ENCODE measurements at places on chromosomes 1 and 21.

DNA sequence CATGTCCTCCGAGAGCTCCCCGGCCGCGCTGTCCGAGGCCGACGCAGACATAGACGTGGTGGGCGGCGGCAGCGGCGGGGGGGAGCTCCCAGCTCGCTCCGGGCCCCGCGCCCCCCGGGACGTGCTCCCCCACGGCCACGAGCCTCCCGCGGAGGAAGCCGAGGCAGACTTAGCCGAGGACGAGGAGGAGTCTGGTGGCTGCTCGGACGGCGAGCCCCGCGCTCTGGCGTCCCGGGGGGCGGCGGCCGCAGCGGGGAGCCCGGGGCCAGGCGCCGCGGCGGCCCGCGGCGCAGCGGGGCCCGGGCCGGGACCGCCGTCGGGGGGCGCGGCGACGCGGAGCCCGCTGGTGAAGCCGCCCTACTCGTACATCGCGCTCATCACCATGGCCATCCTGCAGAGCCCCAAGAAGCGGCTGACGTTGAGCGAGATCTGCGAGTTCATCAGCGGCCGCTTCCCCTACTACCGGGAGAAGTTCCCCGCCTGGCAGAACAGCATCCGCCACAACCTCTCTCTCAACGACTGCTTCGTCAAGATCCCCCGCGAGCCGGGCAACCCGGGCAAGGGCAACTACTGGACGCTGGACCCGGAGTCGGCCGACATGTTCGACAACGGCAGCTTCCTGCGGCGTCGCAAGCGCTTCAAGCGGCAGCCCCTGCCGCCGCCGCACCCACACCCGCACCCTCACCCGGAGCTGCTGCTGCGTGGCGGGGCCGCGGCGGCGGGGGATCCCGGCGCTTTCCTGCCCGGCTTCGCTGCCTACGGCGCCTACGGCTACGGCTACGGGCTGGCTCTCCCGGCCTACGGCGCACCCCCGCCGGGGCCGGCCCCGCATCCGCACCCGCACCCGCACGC lies 547 bp downstream of the FOXD2 start:
- no peak for DNase-seq

- DNase-seq = no peak
Observed at GRCh38 chr1:234561319-234561718, 48.7 kb downstream of the IRF2BP2 start.

- DNase-seq = no peak
Observed at GRCh38 chr1:157958263-157958662, 35.2 kb upstream of the KIRREL1 start.

DNA sequence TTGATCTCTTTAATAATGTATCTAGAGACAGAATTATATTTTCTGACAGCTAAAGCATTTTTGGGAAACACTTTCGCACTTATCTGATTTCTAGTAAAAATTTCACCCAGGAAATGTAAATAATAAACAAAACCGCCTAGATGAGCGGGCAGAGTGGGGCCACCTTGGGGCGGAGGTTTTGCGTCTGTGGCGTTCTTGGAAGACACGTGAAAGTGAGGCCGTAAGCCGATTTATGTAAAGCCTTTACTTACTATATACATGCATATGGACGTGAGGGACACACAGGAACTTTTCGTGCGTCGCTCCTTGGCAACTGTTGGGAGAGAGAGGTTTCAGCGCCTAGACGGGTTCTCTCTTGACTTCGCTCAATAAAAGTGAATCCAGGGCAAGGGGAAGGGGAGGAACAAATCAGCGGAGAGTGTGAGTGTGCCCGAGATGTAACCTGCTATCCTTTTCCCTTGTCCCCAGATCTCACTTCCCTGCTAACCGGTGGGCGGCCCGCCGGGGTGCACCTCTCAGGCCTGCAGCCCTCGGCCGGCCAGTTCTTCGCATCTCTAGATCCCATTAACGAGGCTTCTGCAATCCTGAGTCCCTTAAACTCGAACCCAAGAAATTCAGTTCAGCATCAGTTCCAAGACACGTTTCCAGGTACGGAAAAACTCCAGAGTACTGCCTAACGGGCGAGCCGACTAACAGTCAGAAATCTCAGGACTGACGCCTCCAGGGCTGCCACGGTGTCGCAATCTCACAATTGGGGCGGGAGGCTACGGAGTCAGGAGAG lies 1.7 kb downstream of the HLX start:
- DNase-seq = no peak

DNA sequence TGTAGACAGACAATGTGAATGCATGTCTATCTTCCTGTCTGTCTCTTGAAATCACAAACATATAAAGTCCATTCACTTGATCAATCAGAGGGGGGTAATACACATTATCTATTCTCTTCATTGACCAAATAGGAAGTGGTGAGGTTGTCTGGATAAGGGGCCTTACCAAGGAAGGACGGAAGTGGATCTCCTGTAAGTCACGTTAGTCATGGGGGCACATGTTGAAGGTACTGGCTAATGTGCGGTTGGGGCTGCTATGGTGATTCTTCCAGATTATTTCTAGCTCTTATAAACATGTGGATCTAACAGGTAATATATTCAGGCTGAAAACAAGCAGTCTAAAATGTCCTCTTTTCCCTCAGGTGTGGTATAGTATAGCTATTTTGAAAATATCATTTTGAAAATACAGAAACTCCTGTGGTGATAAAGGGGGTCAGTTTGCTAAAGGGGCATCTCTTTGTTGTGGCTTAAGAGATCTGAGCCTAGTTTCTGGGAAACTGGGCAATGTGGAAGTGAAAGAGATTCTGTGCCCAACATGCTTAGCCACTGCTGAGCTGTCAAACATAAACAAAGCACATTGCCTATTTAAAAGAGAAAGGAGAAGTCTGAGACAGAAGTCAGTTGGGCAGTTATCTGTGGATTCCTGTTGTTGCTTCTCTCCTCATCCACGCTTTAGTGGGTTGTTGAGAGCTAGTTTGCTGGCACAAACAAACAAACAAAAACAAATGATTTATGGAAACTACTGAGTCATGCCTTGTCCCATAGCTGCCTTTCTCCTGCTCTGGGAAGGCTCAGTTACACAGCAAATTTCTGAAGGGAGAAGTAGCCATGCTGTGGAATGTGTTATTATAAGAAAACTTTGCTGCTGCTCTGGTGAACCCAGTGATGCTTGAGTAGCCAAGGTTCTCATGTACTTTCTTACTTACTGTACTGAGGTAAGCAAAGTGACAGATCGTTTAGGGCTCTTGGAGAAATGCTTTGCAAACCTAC lies 166.9 kb downstream of the HLX start:
- peak; percentile 92 for DNase-seq

DNA sequence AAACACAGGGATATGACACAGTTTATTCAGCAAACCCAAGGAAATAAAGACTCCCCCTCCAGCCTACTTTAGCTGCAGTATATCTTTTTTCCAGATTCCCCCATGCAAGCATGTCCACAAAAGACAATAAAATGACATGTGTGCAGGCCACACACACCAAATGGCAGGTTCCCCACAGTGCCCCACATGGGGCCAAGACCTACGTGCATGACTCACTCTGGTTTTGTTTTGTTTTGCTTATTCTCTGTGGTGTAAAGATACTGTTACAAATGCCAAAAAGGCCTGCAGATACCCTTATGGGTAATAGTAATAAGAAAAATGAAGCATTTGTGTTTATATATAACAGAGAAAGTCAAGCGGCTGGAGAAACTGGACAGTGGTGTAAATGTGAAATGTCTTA lies 71.6 kb downstream of the RD3 start:
- no peak for DNase-seq

- DNase-seq = no peak
Observed at GRCh38 chr1:244841273-244841927, 5.9 kb downstream of the COX20 start.

DNA sequence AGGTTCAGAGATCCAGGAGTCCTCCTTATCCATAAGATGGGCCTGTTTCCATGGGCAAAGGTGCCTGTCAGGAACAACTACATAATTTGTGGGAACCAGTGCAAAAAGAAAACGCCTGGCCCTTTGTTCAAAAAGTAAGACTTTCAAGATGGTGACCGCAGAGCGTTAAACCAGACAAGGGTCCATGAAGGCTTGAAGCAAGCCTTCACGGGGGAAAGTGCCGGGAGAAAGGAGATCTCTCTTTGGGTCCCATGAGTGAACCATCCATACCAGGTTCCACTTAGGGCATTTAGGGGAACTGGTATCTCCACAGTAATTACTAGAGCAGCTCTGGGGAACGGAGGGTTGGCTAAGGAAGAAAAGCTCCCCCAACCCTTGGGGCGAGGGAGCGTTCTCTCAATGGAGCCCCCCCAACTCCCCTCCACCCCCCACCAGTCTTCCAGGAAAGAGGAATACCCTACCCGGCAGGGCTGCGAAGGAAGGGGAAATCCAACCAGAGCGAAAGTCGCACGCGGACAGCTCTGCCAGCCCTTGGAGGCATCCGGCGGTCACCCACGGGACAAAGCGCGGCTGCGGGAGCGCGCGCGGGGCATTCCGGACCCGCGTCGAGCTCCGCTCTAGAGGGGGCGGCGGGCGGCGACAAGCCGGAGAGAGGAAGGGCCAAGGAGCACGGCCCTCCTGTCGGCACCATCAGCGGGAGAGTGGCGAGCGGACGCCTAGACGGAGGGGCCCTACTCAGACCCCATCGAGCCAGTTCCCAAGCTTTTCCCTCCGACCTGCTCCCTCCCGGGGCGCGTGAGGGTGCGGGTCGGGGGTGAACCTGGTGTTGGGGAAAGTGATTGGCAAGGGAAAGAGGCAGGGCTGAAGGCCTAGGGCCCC lies 687 bp upstream of the RASSF5 start:
- no peak for DNase-seq

GRCh38 chr1:215219372-215219771 lies 136.8 kb downstream of the KCNK2 start:
- no peak for DNase-seq

DNA sequence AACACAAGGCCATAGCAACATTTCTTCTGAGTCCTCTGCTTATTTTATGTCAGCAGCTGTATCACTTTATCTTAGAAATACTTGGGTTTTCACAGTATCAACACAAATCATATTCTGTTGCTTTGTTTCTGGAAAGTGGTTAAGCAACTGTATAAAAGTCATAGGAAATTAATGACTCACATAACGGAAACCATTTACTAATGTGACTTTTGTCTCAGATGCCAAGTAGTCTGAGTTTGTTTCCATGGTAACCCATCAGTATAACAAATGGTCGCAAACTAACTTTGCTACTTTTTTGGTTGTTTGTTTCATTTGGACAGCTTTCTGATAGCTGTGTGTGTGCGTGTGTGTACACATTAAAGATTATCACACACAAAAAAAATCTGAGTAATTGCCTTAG lies 31.1 kb downstream of the EEIG2 start:
- no peak for DNase-seq

DNA sequence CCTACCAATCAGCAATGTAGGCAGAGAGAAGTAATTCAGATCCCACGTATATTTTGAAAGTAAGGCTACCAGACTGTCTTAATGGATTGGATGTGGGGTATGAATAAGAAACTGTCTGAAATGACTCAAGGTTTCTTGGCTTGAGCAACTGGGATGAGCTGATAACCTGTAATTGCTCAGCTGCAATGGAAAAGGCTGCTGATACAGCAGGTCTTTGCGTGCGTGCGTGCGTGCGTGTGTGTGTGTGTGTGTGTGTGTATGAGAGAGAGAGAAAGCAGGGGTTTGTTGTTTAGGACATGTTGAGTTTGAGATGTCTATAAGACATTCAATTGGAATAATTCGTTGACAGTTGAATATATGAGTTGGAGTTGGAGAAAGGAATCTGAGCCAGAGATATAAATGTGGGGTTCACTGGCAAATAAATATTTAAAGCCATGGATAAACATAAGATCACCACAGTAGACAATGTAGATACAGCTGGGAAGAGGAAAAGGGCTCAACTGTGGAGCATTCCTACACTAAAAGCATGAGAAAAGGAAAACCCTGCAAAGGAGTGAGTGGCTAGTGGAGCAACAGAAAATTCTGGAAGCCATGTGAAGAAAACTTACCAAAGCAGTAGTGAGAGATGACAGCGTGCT lies 72.9 kb downstream of the UCHL5 start:
- no peak for DNase-seq

GRCh38 chr1:78464449-78464891 lies 26.3 kb upstream of the PTGFR start:
- DNase-seq = no peak

GRCh38 chr21:45962531-45963231 lies 18.9 kb upstream of the COL6A1 start:
- DNase-seq = no peak

DNA sequence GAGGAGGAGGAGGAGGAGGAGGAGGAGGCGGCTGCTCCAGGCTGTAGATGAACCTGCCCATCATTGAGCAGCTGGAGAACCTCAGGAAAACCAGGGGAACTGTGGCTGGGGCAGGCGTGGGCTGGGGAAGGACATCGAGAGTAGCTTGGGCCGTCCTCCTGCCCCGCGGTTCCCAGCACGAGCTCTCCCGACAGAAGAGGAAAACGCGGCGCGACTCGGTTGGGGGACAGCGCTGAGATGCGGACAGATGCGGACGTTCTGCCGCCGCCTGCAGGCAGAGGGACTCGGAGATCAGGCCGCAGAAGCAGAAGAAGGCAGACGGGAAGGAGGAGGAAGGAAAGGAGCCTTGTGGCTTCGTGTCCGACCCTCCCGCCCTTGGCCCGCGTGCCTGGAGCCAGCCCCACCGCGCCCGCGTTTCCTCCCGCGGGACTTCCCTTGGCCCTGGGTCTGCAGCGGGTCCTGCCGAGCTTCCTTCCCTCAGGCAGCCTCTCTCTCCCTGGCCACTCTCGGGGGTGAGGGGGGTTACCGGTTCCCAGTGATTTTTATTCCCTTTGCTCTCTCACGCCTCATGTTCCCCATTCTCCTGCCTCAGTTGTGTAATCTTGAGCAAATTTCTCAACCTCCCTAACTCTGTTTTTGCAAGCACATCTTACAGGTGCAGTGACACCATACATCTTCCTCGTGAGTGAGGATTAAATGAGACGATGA lies 1.7 kb upstream of the TNFRSF9 start:
- no peak for DNase-seq

GRCh38 chr1:95017775-95018174 lies 55.0 kb downstream of the ALG14 start:
- no peak for DNase-seq

DNA sequence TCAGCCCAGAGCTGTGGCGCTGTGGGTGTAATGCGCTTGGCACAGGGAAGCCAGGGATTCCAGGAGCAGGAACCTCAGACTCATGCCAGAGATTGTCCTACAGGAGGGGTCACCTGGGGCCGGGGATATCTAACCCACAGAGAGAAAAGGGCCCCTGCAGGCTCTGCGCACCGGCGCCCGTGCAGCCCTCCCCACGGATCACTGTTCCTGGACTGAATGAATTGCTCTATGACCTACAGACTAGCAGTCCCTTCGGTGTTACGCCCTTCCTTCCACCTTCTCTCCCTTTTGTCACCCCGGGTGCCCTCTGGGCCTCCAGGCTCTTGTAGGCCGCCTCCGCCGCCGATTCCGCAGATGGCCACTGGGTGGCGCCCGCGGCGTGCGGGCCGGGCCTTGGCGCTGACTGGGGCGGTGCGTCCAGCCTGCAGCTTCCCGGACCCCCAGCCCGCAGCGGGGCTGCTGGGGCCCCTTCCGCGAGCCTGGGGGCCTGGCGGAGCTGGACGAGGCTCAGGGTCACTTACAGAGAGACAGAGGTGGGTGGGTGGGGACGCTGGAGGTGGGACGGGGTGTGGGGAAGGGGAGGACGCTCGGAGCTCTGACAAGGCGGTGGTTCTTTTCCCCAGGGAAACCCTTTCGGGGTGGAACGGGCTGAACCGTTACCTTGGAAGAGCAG lies 101.3 kb downstream of the IER5 start:
- no peak for DNase-seq

GRCh38 chr1:237634922-237635321 lies 255.8 kb downstream of the ZP4 start:
- DNase-seq = no peak
